ENCODE measurements at places on chromosomes 2 and 18. TPM values are rescaled to one million over a fixed set of nuclear protein-coding genes. Genes with fewer than 3 reads are reported as not detected.

DNA sequence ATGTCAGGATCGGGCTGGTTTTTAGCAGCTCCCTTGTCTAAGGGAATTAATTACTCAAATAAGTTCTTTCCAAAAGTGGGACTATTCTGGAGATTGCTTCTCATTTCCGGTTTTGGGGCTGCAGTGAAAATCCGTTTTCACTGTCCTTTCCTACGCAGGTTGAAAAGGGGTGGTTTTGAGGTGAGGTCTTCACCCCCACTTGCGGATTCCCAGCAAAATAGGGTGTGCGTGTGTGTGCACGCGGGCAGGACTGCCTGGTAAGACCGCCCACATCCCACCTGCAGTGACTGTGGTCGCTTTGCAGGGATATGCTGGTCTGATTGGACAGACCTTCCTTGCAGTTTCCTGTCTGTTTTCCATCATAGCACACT, 472 bp upstream of the PLEKHM3 start:
- peak; percentile 36 for DNase-seq

PARD6G gene
- 0.24 TPM for total RNA-seq

DNA sequence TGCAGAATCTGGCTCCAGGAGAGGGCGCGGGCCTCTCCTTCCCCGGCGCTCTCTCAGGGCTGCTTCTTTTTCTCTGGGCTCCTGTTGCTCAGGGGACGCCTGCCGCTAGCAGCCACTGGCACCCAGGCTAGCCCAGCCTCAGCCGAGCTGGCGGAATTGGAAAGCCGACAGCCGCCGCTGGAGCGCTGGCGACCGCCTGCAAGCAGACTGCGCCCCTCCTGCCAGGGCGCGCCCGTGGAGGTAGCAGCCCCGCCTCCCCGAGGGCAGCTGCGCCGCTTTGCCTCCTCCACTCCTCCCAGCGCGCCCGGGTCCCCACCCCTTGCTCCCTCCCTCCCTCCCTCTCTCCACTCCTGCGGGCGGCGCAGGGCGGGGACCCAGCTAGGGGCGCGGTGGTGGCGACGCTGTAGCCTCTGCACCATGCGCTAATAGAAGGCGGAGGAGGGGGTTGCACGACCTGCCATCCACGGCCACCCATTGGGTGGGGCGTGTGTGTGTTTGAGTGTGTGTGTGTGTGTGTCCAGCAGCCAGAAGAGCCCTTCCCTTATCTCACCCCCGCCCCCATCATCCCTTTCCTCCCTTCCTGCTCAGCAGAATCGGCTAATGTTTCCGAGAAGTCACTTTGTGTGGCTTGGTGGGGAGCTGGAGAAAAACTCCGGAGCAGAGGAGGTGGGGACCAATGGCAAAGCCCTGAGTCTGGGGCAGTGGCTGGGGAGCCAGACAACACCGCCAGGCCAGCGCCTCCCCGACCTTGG, at the start of gene SCN9A:
TSS of gene SCN9A (minus strand) at position 209 of the 752 bp plus-strand sequence. CDS start 64,188 bp downstream, outside the sequence.
- peak; percentile 58 for DNase-seq

DNA sequence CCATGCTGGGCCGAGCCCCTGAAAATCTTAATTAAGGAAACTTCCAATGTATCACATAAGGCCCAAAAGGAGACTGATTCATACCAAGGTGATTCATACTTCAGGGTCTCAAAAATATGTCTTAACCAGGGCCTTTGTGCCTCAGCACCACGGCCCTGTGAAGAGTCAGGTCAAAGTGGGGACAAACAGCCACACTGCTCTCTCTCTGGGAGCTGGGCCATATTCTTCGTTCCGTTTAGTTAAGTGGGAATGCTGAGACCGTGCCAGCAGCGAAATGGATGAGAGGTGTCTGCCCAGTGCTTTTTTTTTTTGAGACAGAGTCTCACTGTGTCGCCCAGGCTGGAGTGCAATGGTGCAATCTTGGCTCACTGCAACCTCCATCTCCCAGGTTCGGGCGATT, 9.3 kb upstream of the PTMA start:
- DNase-seq, result peak; percentile 87

GALNT3 gene
- total RNA-seq, result not detected

- no peak for DNase-seq
Observed at GRCh38 chr2:18123577-18123976, 245.1 kb downstream of the KCNS3 start.

GRCh38 chr2:149648282-149649030, 60.9 kb upstream of the MMADHC start:
- peak; percentile 99 for DNase-seq

GPR75 gene
- total RNA-seq, result 1.1 TPM

DNA sequence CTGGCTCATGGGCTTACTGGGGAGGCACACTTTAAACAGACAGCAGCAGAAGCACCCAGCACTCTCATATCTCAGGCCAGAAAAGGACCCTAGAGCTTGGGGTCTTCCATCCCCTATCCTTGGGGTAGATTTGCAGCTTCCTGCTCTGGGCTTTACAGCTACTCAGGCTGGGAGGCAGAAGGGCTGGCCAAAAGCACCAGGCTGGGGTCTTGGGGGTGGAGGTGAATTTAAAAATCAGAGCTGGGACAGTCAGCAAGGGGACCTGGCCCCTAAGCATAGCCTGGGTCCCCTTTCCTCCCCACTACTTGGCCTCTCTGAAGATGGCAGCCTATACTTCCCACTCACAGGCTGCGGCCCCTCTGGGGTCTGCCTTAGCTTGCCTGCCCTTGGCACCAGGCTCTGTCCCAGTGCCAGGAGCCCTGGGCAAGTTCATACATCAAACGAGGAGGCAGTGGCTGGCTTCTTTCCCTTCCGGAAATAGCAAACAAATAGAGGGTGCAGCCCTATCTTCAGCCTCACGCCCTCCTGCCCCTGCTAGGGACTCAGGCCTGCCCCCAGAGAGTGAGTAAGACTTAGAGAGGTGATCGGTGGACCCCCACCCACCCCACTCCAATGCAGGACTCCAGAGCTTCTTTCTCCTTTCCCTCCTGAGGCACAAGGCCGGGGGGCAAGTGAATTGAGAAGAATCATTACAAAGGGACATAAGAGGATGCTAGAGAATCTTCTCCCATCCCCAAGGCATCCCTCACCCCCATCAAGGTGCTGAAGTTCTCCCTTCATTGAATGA, 26.0 kb upstream of the TNS1 start:
- DNase-seq, result no peak

CREB1 gene
- 39.8 TPM for total RNA-seq

NT5C1B gene
- not detected for total RNA-seq

DNA sequence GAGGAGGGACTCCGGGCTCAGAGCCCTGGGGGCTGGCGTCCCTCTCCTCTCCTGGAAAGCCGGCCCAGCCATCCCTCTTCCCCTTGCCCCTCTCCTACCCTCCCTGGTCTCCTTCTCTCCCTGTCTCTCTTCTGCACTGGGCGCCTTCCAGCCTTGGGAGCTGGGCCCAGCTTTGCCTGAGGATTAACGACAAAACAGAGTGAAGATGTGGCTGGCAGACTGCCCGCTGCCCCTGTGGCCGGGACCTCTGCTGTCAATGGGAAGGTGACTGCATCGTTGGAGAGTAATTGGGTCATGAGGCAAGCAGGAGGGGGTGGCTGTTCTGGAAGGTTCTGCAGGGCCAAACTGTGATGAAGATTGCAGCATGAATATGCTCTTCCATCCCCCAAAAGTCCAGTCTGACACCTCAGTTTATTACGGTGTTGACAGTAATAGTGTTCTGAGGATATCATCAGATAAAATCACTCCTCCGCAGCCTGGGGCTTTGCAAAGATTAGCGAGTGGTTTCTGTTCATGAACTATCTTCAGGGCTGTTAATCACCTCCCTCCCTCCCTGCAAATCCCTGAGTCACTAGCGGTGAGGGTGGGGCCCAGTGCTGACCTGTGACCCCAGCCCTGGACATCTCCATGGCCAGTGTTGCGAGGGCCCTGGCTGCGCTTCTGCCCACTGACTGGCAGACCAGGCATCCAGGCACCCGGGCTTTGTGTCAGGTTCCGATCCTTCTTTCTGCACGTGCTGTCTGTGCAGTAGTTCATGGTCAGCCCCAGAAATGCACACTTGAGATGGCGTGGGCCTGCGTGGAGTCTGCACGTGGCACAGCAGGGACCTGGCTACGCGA, 23.0 kb downstream of the RTP5 start:
- no peak for DNase-seq

GRCh38 chr18:43525169-43525568, 247.9 kb upstream of the SYT4 start:
- no peak for DNase-seq

GRCh38 chr2:147174824-147175254, 670.0 kb upstream of the ACVR2A start:
- no peak for DNase-seq

SCN9A gene
- total RNA-seq, result 0.12 TPM

GRCh38 chr2:128446049-128446873, 127.6 kb upstream of the HS6ST1 start:
- no peak for DNase-seq

DLX2 gene
- 0.72 TPM for total RNA-seq

POTEC gene
- total RNA-seq, result not detected

DNA sequence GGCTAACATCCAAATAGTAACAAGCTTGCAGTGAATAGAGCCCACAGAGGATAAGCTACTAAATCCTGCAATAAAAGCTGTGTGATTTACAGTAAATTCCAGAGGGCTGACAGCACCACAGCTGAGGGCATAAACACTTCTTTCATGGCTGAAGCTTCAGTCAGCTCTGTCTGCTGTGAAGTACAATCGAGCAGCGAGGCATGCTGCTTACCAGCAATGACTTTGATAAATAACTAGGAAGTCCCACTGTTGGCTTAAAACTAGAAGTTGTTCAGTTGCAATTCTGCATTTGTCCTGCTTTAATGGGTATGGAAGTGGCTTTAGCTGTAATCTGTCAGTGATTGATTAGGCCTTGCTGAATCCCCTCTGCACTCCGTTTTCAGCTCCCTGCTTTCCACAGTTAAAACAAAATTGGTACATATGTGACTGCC, 65.2 kb upstream of the FIGN start:
- DNase-seq, result peak; percentile 46

LYPD1 gene
- 23.7 TPM for total RNA-seq

- DNase-seq, result no peak
Observed at GRCh38 chr2:215863687-215864086, 149.7 kb downstream of the MREG start.

- DNase-seq, result no peak
Observed at GRCh38 chr2:230814616-230815015, 50.1 kb upstream of the ITM2C start.

DNA sequence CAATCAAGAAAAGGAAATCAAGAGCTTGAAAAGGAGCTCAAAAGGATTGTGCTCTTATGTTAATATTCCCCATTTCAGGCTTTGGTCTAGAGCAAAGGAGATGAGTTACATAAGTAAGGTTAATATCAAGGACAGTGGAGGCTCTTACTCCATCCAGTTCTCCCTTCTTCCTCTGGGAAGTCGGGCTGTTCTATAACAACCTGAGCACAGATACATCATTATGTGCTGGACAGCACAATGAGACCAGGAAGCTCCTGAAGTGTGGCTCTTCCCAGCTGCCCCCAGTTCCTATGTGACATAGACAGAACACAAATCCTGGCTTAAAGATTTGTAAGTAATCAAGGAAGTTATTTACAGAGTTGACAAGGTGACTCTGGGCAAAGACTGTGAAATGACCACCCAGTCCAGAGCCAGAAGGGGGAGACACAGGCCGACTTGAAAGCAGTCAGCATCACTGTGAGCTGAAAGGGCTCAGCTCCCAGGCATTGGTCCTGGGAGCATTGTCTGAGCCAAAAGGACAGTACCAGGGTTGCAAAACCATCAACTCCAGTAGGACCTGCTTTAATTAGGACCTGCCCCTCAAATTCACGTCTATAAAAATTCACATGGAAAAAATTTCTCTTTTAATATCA, 917.6 kb upstream of the ACVR2A start:
- DNase-seq, result peak; percentile 28

DNA sequence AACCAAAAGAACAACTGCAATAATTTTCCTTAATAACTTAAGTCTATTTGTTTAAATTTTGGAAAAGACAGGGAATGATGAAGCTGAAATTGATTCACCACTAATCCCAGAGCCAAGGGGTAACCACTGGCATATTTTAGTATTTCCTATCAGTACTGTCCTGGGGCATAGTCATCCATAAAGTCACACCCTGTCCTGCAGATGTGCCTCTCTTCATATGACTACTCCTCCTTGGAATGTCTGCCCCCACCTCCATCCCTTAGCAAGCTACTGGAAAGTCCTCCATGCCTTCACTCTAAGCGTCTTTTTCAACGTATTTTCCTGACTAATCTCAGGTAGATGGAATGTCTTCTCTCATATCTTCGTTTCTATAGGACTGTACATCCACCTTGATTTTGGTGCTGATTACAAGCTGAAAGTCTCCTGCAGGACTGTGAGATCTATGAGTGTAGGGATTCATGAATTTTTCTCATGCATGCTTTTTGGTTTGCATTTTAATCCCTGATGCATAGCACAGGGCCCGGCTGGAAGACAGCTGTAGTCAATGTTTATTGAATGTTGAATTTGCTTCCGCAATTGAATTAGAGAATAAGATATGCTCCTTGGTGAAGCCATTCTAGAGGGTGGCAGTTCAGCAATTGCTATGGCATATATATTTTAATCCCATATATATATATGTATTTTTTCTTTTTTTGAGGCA, 85.6 kb downstream of the MOGAT1 start:
- peak; percentile 86 for DNase-seq

HOXD13 gene
- total RNA-seq, result 1.2 TPM

DNA sequence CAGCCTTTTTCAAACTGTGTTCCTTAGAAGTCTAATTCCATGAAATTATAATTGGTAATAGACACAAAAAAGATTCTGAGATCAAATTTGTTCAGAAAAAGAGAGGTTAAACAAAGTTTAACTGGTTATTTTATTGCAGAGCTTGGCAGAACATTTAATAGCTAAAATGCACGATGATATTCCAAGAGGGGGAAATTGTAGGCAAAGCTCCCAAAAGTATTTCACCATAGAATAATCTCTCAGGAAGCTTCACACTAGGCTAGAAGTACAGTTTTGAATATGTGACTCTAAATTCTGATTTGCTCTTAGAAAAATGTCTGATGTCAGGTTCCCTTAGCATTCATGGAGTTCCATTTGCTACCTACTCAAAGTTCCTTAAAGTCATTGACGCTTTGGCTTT, 292.4 kb upstream of the SETBP1 start:
- no peak for DNase-seq

GRCh38 chr2:229980431-229981184, 58.3 kb downstream of the FBXO36 start:
- DNase-seq, result peak; percentile 67

SEPTIN2 gene
- 451 TPM for total RNA-seq

- DNase-seq, result no peak
Observed at GRCh38 chr2:36513661-36514060, 84.3 kb downstream of the FEZ2 start.

GRCh38 chr2:23713351-23713750, 213.6 kb downstream of the ATAD2B start:
- DNase-seq, result no peak

DNA sequence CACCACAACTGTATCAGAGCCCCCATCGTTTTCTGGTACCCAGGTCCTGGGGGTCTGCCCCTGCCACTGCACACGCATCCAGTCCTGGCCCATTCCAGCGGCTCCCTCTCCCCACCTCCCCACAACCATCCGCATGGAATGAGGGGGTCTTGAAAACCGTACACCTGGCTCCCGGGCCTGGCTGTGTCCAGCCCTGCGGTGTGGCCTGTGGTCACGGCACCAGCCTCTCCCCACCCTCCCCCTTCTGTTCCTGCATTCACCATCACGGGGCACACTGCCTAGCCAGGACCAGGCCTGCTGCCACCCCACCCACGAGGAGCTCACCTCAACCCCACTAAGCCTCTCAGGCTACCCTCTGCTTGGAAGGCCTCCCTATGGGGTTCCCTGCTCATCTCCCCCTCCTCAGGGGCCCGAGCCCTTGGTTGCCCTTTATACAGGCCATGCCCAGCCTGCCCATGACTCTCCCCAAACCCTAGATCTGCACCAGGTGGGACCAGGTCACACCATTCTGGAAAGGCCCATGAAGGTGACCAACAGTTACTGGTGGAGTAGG, 11.4 kb downstream of the GPR35 start:
- no peak for DNase-seq
